ENCODE measurements at places on chromosomes 2 and 18.

- no peak for DNase-seq
These were observed 268.3 kb upstream of the REG3G start for GRCh38 chr2:78757191-78757590.

GRCh38 chr2:53820711-53821110, 33.9 kb downstream of the ERLEC1 start:
- DNase-seq = no peak

- no peak for DNase-seq
These were observed 128.4 kb downstream of the ASXL3 start for GRCh38 chr18:33706391-33706790.

DNA sequence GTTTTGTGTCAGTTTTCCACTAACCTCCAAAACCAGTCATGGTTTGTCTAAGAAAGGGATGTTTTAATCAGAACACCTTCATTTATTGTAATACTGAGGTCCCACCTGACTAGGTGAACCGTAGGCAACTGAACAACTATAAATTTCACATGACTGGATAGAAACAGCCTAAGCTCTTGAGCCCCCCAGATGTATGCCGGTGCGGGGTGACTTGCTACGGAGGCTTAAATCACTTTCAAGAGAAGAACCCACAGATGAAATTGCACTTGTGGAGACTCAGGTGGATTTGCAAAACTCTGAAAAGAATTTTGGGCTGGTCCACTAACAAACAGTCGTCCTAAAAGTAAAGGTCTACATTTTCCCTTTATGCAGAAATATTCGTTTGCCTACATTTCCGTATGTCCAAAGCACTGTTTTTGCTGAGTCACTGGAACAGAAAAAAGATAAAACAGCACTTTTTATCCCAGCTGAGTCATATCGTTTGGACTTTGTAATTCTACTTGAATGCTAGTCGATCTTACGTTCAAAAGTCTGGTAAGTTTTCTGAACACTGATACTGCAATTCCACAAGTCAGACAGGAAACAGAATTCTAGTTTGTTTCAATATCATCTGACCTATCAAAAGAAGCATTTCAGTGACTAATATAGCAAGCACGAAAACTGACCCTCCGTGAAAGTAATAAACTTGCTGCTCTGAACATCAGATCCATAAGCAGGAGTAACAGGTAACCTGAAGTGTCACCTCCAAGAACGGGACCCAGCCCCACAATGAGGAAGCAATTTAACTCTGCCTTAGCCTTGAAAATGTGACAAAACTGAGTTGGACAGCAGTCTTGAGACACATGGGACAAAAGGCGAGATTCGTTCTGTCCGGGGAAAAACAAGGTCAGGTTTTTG, 18.1 kb downstream of the ZNF516 start:
- DNase-seq = no peak

DNA sequence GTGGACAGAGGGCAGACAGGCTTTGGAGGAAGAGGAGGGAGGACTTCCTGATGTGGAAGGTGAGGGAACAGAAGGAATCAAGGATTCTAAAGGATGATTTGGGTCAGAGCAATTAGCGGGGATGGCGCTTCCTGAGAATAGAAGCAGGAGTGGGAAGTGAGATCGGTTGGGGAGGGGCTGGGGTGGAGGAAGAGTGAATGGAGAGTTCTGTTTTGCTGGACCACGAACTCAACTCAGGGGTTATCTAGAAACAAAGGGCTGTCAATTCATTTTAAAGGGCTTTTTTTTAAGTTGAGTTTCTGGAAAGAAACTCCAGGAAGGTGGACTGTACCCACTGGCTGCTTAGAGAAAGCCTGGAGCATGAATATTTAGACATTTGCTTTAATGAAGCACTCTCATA, 54.9 kb downstream of the BCL2L11 start:
- no peak for DNase-seq

GRCh38 chr2:134782792-134783191, 55.6 kb upstream of the ACMSD start:
- DNase-seq = no peak

- DNase-seq = no peak
These were observed 4.9 kb downstream of the EPAS1 start for GRCh38 chr2:46302005-46302695.

DNA sequence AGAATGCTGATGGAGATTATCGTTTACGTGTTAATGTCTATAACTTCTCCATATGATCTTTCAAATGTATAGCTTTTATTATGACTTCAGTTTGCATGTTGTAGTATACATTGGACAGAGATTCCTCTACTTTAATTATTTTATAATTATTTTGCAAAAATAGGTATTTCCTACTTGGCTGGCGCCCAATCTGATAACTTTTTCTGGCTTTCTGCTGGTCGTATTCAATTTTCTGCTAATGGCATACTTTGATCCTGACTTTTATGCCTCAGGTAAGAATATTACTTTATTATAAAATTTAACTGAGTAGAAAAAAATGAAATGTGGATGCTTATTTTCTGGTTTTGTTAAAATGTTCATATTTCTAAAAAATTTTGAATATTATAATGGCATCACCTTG, 18.1 kb upstream of the ADGRF3 start:
- DNase-seq = no peak

GRCh38 chr2:100683231-100683630, 120.4 kb downstream of the PDCL3 start:
- DNase-seq = no peak
